ENCODE measurements at places on chromosomes 3 and 15.
A peak's percentile ranks its signal among the peaks of the same experiment; 100 is the strongest.

GRCh38 chr3:101195951-101196713 is 124.2 kb downstream of the IMPG2 start:
- DNase-seq: peak; percentile 11

DNA sequence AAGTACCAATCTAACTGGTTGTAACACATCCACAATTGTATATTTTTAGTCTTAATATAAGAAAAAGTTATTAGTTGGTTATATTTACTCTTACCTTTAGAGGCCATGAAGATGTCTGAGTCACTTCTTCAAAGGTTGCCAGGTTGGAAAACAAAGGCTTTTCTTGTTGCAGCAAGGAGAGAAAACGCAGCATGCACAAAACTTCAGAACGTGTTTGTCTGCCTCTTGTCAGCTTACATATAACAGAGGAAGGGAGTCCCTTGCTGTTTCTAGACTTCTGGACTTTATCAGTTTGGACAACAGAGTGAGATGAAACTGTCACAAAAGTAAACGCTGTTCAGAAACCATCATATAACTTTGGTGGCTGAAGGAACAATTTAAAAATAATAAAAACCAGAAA is at the start of gene PLSCR5:
Gene PLSCR5, minus strand, starts transcription at position 241 of the 400 bp plus-strand sequence. Its CDS starts 134 bp downstream, at position 107.
- DNase-seq: no peak

- no peak for DNase-seq
These were observed 32.3 kb downstream of the C3orf62 start for GRCh38 chr3:49244581-49245205.

DNA sequence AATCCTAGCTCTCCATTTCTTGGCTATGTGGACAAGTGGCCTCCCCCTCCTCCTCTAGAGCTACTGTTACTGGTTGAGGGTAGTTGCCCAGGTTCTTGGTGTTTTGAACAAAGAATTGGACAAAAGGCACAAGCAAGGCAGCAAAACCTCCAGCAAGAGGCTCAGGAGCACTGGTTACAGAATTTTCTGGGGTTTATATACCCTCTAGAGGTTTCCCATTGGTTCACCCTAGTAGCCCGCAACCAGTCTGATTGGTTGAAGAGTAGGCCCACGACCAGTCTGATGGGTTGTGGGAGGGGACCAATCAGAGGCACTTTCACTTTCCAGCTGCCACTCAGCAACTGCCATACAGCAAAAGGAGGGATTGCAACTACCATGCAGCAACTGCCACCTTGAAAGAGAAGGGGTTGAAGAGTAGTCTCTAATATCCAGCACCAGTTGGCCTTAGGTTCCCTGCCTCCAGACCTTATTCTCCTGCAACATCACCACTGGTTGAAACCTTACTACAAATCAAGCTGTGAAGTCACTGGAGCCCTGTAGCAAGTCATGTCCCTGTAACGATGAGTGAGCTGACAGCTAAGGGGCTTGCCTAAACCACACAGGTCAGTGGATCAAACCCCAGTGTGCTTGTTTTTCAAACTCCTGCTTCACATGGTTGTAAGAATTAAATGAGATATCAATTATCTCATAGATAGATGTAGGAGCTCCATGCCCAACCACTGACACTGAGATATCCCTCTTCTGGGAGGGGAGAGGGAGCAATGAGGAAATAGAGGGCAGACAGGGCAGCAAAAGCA is 2.9 kb upstream of the C15orf39 start:
- DNase-seq: no peak

- DNase-seq: no peak
These were observed 114.4 kb downstream of the VGLL4 start for GRCh38 chr3:11529281-11529680.

DNA sequence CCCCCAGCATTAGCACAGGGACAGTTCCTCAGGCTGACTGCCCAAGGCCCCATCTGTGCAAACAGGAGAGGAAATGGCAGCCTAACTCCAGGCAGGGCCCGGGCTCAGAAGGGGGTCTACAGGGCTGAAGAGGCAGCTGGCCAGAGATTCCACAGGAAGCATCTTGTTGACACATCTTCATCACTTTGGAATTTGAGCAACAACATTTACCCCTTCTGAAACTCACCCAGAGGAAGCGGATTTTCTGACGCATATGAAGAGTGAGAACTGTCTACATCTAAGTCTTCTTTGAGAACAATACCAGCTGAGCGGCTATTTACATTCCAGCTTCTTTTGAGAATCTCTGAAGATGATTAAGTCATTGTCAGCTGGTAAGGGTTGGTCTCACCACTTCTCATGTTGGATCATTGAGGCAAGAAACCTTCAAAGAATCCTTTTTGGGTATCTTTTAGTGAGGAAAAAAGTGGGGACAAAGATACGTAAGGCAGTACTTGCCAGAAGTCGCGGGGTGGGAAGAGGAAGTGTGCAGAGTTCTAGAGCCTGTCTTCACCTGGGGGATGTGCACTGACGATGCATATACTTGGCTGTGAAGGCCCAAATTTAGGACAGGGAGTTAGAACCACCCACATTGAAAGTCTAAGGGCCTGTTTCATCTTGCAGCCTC is 25.4 kb upstream of the SRP14 start:
- DNase-seq: no peak

GRCh38 chr3:116322750-116323375 is 122.4 kb downstream of the LSAMP start:
- no peak for DNase-seq

DNA sequence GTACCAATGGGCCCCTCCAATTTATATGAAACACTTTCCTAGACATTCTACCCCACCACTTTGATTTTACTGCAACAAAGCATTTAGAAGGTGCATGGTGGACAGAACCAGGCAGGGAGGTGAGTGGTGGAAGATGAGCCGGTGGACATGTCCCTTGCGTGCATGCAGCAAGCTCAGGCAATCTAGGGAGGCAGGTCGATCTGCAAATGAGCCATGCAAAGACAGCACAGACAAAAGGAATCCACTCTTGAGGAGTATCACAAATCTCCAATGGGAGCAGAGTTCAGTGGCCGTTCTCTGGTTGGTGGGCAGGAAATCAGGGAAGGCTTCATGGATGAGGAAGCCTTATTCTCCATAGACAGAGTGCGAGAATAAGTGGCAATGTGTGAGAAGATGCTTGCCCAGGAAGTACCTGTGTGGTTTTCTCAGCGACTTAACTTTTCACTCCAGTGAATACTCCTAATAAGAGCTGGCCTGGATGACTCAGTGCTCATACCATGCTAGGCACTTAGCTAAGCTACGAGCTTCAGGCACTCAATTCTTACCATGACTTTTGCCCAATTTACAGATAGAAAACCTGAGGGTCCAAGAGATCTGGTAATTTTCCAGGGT is 152.5 kb downstream of the FOXP1 start:
- DNase-seq: no peak

DNA sequence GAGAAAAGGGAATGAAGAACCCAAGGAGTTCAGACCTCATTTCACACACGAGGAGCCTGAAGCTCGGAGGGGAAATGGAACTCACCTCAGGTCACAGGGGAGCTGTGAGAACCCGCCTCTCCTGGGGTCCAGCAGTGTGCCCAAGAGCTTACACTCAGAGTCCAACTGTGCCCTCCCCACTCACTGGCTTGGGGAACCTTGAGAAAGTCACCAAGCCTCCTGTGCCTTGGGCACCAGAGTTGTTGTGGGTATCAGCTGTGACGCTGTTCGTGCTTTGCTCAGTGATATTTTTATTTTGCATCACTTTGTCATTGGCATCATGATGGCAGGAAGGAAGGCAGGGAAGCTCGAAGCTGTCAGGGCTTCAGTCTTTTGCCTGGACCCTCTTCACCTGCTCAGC is 83.4 kb downstream of the TLE3 start:
- DNase-seq: no peak

GRCh38 chr15:27774638-27775037 is 324.5 kb downstream of the OCA2 start:
- DNase-seq: no peak

DNA sequence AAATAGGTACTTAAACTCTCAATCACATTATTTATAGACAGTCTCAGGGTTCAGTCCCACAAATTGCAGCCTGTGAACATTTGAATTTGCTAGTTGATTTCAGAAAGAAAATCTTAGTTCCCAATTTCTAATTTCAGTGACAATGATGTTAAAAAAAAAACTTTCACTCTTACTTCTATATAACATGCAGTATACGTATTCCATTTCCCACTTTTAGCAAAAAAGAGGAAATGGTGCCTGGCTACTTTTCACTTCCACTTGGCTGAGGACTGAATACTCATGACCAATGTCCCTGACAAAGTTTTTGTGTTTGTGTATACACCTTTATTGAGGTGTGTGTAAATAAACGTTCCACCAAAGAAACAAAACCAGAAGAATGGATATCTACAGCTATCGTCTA is 32.1 kb upstream of the XCR1 start:
- DNase-seq: no peak

DNA sequence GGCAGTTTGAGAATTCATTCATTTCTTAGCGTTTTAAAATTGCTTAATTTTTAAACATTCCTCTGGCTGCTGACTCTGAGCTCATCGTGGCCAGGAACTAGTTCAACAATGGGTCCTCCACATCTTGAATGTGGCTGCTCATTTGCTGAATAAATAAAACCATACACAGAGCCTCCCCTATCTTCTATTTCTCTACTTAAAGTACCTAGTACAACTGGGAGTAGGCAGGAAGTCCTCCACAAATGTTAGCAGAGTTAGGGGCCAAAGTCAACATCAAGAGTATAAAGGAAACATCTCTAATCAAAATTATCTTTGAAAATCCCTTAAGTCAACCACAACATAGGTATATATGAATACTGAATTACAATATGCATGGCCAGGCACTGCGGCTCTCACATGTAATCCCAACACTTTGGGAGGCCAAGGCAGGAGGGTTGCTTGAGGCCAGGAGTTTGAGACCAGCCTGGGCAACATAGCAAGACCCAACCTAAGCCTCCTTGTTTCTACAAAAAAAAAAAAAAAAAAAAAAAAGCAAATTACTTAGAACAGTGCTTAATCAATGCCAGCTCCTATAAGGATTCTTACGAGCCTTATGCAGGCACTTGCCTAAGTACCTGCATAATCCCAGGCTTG is 57.5 kb upstream of the LMOD3 start:
- DNase-seq: no peak

DNA sequence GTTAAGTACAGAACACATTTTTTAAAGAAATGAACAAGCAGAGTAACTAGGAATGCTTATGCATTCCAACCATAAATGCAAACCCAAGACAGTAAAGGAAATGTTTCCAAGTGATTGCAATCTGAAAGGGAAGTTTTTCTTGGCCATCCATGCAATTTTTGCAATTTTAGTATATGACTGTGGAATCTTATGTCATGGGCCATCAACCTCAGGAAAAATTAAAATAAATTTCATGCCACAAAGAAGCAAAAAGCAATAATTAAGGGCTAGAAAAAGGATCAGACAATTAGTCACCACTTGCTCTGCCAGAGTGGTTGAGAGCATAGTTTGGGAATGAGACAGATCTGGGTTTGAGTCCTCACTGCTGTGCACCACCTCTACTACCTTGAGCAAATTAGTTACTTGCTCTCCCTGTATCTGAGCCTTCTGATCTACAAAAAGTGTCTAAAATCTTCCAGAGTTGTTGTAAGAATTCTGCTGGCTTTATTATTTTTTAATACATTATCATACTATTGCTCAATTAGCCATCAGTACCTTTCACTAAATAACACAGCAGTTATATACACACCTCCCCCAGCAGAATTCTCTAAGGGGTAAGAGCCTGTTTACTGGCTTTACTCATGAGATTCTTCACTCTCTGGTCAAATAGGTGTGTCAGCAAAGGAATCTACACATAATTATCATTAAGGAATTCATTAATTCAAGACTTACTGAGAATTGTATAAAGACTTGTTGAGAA is 49.7 kb upstream of the FBN1 start:
- DNase-seq: no peak

GRCh38 chr3:103077910-103078309 is 643.1 kb downstream of the ZPLD1 start:
- DNase-seq: no peak

- peak; percentile 67 for DNase-seq
These were observed 58.5 kb downstream of the ECT2 start for GRCh38 chr3:172808969-172809546.

DNA sequence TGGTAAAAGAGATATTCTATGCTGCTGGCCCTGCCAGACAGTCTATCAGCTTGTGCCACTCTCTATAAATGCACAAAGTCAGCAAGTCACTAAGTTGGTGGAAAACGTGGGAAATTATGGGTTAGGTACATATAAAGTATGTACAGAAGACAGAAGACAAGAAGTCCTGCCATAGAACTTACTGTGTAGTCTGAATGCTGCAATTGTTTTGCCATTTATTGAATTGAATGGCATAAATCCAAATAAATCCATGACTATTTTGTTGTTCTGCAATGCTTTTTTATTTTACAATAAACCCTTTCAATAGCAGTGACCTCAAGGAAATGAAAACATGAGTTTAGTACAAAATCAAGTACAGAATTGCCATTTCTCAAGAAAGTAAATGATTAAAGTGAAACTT is 34.1 kb upstream of the TM4SF1 start:
- no peak for DNase-seq

- no peak for DNase-seq
These were observed 120.1 kb downstream of the UACA start for GRCh38 chr15:70643106-70643782.

GRCh38 chr3:87733671-87734367 is 325.0 kb downstream of the CGGBP1 start:
- DNase-seq: no peak

DNA sequence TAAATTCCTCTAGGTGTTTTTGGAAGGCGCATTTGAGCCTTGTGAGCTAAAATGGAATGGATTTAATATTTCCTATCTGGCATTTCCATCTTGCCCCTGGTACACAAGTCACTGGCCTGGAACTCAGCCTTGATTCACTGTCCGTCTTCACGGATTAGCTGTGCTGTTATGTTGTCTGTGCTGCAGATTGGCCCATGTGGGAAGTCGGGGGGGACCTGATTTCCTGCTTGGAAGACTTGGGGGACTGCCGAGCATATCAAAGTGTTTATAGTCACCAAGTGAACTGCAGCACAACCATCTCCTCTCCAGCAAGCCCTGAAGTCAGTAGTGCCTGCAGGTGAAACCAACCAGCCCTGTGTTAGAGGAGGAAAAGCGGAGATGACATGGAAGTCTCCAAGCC is 12.2 kb downstream of the GHRL start:
- no peak for DNase-seq
